ENCODE measurements at places on chromosomes 2 and 18.

DNA sequence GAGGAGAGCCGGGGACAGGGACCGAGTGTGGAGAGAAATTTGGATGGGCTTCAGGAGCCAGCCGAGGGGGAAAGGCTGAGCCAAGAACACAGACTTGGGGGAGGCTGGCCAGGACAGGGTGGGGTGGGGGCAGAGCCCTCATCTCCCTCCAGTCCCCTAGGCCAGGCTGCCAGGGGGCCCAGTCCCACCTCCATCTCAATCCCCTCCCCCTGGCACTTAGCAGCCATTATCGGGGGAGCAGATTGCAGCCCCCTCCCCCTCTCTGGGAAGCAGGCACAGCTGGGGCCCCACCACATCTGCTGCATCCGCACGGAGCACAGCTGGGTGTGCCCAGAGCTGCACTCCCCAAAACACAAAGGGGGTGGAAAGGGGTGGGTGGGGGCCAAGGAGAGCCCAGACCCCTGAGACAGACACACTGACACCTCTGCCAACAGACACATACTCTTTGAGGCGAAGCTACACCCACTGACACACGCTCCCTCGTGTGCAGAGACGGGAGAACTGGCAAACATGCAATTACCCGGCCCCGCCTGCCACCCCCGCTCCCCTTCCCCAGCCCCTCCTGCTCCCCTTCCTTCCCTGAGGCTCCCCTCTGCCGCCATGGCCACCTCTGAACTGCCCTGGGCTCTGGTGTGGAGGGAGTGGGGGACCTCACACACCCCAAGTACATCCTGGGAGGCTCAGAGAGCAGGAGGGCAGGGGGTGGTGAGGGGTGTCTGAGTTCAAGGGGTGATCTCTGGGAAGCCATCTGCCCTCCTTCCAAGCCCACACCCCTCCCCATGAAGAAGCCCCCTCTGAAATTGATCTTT is 5.1 kb upstream of the ASIC4 start:
- DNase-seq: no peak

- no peak for DNase-seq
Measured at GRCh38 chr18:5534845-5535244, 9.0 kb downstream of the EPB41L3 start.

- DNase-seq: no peak
Measured at GRCh38 chr18:61869636-61870035, 23.2 kb downstream of the RNF152 start.

GRCh38 chr2:131042148-131042775 is 51.0 kb downstream of the FAM168B start:
- DNase-seq: no peak

Measured in AG09309 (cell line).